ENCODE measurements at places on chromosomes 3 and 15. TPM values are rescaled to one million over a fixed set of nuclear protein-coding genes. Genes with fewer than 3 reads are reported as not detected.

Gene SKIL
- total RNA-seq = 99.4 TPM

Gene POTEB3
- total RNA-seq = not detected

Gene A4GNT
- total RNA-seq = 3.1 TPM

Gene EXD1
- total RNA-seq = not detected

Gene KCNMB3
- total RNA-seq = 3.4 TPM

Gene CFAP92
- total RNA-seq = 2.7 TPM

Gene SYNPR
- 13.3 TPM for total RNA-seq

Gene ISLR2
- total RNA-seq = 0.14 TPM

Gene ARRDC4
- total RNA-seq = 12.1 TPM

Gene PLD1
- total RNA-seq = 143 TPM

Gene C2CD4B
- total RNA-seq = 0.69 TPM

Gene CPOX
- 24.4 TPM for total RNA-seq

Gene SUCNR1
- total RNA-seq = 0.07 TPM

Gene C3orf20
- 0.19 TPM for total RNA-seq

Gene RARRES1
- total RNA-seq = 3.3 TPM

Gene GOLGA8O
- total RNA-seq = 0.31 TPM

Gene TCF12
- total RNA-seq = 167 TPM

Gene C3orf33
- total RNA-seq = 4.4 TPM

Gene MRPS25
- 49.0 TPM for total RNA-seq

Gene LNP1
- 3.6 TPM for total RNA-seq

Gene UNC13C
- total RNA-seq = 7.7 TPM

Gene PGBD4
- 1.8 TPM for total RNA-seq

Gene SLC28A2
- total RNA-seq = 1.2 TPM

Gene SLC9C1
- total RNA-seq = 1.5 TPM

Gene PHLDB2
- 59.1 TPM for total RNA-seq

Gene BLOC1S6
- 50.8 TPM for total RNA-seq

Gene CHST13
- total RNA-seq = 0.36 TPM

Gene LRRK1
- total RNA-seq = 1.6 TPM

Gene PLCH1
- 14.2 TPM for total RNA-seq

Gene NLGN1
- 5.7 TPM for total RNA-seq
